Suppressor macrophage treated with lipopolysaccharide for 1 hour (primary cell): ENCODE measurements at places on chromosomes 16 and 17.

- peak; percentile 45 for DNase-seq
These were observed 91.0 kb downstream of the GSG1L start for GRCh38 chr16:27972500-27972899.

- no peak for DNase-seq
These were observed 36.2 kb downstream of the PRMT7 start for GRCh38 chr16:68346892-68347480.

DNA sequence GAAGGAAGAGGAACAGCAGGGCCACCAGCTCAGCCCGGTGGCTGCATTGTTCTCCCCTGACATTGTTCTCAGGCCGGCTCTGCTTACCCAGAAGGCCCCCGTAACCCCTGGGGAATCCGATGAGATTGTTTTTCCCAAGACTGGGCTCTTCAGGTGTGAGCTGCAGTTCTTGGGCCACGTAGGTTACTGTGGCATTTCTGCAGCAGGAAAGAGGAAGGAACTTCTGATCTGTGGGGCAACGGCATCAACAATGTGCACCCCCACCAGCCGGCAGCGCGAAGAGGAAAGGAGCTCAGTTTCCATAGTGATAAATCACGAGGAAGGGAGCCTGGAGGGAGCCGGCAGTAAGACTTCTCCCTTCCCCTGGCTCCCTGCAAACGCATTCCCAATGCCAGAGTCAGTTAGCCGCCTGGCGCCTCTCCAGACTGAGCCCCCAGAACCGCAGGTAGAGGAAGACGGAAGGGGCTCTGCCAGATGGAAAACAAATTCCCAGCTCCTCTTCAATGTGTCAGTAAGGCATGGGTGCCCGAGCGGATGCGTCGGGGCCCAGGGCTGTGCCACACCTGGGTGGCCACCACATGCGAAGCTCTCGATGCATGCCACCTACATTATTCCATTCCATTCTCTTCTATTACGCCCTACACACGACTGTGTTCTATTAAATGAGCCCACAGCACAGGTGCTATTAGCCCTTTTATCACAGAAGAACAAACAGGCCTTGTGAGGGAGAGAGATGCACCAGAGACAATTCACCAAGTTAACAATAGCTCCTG lies 21.5 kb upstream of the PECAM1 start:
- peak; percentile 81 for DNase-seq

GRCh38 chr16:64440421-64440831 lies 681.4 kb downstream of the CDH11 start:
- no peak for DNase-seq

GRCh38 chr17:2107506-2107905 lies 52.6 kb downstream of the HIC1 start:
- DNase-seq, result no peak

DNA sequence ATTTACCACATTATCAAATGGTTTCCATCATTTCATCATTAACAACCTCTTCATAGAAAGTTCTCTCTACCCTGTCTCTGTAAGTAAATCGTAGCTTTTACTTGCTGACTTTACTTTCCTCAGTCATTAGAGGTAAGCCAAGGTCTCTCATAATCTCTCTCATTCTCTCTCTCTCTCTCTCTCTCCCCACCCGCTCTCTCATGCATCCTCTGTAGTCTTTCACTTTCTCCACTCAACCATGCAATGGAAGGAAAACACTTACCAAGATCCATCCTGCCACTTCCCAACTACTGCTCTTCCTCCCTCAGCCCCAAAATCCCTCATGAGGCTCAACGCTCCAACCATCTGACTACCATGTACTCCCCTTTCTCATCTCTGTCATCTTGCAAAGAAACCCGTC lies 6.1 kb downstream of the CEP112 start:
- DNase-seq, result no peak

DNA sequence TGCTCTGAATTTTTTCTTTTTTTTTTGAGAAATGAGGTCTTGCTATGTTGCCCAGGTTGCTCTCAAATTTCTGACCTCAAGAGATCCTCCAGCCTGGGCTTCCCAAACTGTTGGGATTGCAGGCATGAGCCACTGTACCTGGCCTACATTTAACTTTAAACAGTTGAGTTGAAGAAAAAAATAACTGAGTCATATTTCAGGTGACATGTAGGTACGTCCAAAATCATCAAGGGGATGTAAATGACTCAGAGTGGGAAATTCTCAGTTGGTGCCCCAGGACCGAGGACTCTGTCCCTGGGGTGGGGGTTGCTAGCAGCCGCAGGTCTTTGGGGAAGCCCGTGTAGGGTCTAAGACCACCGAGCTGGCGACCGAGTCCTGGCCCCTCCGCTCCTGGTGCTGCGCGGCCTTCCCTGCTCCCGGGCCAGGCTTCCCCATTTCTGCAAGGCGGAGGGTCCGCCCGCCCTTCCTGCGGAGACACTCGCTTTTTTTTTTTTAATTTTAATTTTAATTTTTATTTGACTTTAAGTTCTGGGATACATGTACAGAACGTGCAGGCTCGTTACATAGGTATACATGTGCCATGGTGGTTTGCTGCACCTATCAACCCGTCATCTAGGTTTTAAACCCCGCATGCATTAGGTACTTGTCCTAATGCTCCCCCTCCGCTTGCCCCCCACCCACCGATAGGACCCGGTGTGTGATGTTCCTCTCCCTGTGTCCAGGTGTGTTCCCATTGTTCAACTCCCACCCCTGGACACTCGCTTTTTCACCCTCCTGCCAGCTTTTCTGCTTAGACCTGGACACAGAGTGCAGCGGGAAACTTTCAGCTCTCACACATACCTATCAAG lies 12.7 kb upstream of the N4BP1 start:
- DNase-seq, result no peak

GRCh38 chr17:31604936-31605335 lies 213.5 kb downstream of the RAB11FIP4 start:
- DNase-seq, result no peak

- peak; percentile 89 for DNase-seq
These were observed at the start of gene CTCF for GRCh38 chr16:67562526-67562917. Gene CTCF, plus strand, starts transcription at chr16:67562526. Its CDS starts 48,307 bp downstream, at chr16:67610833.

DNA sequence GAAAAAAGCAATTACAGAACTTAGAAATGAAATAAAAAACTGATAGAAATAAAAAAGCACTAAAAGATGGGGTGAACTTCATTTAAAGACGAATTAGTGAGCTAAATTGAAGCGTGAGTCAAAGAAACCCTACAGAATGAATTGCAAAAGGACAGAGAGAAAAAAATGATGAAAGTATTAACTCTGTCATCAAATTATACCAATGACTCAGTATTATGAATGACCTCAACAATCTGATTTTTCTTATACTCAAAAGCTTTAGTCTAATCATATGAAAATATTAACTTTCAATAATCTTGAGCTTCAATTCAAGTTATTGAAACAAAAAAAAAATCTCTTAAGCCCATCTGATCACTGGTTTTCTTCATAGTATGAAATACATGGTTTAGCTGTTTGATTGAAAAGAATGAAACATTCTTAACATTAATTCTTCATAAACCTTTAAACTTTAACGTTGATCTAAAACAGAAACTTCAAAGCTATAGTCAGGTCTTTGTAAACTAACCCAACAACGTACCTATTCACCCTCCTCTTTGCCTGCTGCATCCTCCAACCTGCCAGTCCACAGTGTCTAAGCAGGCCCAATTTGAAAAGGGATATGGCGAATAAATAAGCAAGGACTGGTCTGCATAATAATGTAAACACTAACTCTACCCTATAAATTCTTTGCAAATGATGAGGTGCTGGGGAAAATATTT lies 6.6 kb downstream of the ABCA5 start:
- DNase-seq, result no peak

DNA sequence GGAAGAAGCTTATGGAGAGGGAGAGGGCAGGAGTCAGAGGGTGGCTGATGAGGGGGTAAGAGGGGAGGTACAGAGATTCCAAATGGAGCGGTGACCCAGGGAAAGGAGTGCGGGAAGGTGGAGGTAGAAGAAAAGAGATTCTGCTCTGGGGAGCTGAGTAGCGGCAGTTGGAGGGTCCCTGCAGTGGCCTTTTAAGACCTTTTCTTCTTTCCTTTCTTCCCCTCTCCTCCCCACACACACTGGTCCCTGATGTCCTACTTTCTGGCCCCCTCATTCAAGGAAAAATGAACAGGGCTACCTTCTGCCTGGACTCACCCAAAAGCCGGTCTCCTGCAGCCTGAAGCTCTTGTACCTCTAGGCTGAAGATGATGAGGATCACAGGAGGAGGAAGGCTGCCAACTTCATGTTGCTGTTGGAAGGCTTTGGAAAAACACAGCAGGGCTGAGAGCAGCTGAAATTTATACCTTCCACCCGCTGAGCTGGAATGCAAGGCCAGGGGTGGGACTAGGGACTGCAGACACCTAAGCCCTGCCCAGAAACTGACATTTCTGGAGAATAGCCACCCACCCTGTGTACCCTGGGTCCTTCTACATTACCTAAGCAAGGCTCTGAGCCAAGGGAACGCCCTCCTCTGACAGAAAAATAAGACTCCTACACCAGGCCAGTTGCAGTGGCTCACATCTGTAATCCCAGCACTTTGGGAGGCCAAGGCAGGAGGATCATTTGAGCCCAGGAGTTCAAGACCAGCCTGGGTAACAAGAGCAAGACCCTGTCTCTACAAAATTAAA lies 9.4 kb upstream of the HEATR6 start:
- no peak for DNase-seq

GRCh38 chr16:14409563-14409962 lies 220.5 kb downstream of the PARN start:
- peak; percentile 19 for DNase-seq

- peak; percentile 97 for DNase-seq
These were observed 12.1 kb downstream of the ZZEF1 start for GRCh38 chr17:4130715-4131114.

DNA sequence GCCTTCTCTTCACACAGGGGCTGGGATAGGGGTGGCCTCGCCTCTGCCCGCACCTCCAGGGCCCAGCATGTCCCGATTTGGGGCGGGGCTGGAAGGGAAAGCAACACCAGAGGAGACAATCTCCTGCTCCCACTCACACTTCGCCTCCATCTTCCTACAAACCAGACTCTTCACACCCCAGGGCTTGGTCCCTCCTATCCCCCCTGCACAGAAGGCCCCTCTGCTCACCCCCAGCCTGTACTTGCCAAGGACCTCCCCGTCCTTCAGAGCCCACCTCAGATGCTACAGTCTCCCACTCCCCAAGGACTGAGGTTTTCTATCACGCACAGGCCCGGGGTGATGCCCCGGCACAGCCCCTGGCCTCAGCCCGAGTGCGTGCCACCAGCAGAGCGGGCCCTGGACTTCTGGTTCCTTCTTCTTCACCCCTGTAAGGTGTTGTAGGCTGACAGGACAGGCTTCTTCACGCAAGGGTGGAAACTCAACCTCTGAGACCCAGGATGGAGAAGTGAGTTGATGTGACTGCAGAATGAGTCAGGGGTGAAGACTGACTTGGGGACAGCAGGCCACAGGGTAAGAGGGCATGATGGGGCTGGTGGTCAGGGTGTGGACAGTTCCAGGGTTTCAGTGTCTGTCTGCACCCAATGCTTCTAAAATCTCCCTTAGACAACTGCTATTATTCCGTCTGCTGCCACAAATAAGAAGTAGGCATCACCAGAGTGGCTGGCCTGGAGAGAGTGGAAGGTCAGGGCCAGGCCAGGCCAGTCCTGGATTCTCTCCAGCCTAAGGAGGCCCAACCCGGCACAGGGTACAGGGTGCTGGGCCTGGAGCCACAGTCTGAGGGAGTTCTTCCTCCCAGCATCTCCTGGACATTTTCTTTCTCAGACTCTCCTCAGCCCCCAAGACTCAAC lies 2.5 kb downstream of the ITGAE start:
- DNase-seq, result peak; percentile 73

DNA sequence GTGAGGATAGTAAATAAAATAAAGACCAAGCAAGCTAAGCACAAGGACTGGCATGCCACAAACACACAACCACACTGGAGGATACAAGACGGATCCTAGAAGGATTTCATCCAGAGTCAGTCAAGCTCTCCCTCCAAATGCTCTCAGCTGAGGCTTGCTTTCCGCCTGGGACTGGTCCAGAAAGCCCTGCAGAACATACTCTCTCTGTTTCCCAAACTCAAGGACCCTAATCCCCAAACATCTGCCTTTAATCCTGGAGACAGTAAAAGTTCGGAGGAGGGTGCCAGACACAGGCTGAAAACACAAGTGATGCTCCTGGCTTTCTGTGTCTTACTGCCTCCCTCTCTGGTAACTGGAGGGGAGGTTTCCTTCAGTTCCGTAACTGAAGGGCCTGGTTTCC lies 5.3 kb upstream of the HSD11B2 start:
- no peak for DNase-seq

DNA sequence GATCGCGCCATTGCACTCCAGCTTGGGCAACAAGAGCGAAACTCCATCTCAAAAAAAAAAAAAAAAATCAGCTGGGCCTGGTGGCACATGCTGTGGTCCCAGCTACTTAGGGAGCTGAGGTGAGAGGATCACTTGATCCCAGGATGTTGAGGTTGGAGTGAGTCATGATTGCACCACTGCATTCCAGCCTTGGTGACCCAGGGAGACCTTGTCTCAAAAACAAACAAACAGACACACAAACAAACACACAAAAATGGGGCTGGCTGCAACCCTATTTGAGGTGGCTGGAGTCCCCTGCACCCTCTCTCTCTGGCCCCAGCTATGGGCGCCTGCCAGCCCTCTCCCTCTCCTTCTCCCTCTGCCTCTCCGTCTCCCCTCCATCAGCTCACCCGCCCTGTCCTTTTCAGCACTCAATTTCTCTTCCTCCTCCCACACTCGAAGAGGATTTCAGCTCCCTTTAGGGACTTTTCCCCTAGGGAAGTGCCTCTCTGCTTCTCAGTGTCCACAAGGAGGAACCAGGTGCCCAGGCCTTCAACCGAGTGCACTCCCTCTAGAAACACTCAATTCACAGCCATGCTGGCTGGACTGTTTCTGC lies 17.5 kb upstream of the TFAP4 start:
- DNase-seq, result peak; percentile 87

DNA sequence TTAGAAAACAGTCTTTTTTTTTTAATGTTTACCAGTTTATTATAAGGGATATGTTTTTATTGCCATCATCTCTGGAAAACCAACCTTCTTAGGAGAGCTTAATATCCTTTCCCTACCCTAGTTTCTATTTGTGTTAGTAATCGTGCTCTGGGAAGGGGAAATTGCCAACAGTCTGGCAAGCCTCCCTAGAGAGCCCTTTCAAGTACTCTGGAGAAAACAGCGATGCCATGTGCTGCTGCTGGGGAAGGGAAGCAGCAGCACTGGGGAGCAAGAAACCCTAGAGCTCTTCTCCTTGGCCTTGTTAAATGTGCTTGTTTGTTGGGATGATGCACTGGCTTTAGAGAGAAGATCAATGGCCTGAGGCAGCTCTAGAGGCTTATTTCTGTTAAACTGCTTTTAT lies 10.3 kb downstream of the RETREG3 start:
- no peak for DNase-seq

- no peak for DNase-seq
These were observed 3.5 kb upstream of the SIRT7 start for GRCh38 chr17:81921537-81921862.
